ENCODE measurements at places on chromosomes 2 and 18.

DNA sequence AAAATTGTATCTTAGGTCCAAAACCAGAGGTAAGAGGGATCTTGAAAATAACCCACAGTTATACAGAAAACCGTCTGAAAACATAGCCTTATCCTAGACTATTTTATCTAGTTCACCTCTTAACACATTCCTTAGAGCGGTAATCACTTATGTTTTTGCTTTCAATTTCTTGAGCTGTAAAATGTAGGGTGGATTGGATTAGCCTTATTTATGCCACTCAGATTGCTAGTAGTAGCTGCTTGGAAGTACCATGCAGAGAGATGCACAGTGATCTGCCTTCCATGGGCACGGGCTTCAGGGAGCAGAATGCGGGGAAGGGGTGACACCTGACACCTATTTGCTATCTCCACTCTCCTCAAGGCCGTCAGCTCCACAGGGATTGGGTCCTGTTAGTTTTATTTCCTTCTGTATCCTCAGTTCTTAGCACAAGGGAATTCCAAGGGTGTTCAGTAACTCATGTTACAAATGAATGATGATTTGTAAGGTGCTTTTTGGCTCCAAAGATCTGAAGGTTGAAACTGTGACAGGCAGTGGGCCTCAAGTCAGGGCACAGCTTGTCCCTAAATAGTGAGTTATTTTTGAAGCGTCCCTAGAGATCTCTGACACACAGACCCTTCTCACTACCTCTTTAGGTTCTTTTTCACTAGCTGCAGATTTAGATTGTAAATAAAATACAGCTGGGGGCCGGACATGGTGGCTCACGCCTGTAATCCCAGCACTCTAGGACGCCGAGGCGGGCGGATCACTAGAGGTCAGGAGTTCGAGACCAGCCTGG, 64.0 kb upstream of the PMAIP1 start:
- no peak for DNase-seq

DNA sequence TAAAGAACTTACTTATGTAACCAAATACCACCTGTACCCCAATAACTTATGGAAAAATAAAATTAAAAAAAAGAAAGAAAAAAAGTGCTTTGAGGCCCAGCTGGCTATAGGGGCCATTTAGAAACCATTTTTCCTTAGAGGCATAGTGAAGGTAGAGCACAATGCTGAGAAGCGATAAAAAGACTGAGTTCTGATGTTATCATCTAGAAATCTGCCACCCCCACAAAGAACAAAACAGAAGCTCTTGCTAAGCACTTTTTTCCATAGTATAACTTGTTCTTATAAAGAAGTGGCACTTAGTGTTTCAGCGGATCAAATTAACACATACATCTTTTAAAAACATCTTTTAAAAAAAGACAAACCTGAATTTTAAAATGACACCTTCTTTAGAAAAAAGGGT, 51.4 kb downstream of the ICOS start:
- DNase-seq, result no peak

GRCh38 chr18:62458346-62458745, 64.5 kb upstream of the ZCCHC2 start:
- no peak for DNase-seq

DNA sequence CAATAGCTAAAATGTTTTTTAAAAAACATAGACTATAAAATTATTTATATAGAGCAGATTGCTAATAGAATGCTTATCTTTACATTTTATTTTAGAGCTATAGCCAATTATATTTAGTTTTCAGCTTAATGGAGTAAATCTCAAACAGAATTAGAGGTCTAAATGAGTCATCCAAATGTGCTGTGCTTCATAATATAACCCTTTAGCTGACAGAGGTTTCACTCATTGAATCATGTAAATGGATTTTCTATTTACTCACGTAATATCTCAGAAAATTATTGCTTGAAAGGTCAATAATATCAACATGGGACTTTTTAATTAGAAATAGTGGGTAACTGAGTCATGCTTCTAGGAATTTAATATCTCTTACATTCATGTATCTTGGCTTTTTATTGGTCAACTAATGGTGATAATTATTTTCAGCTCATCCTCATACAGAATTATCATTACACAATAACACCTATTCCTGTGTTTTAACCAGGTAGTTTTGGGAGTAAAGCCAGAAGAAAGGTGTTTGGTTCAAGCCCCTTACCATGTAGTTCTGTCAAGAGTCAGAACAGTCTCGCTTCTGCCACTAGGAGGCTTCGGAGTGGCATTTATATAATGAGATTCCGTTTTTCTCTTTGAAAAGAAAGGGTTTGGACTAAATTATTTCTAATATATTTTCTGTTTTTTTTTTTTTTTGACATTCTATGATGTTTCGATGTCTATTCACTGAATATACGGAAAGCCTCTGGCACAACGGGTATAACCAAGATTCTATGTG, 217.6 kb downstream of the CDH7 start:
- no peak for DNase-seq

- DNase-seq, result no peak
Measured at GRCh38 chr2:227510620-227510958, 38.6 kb downstream of the AGFG1 start.

DNA sequence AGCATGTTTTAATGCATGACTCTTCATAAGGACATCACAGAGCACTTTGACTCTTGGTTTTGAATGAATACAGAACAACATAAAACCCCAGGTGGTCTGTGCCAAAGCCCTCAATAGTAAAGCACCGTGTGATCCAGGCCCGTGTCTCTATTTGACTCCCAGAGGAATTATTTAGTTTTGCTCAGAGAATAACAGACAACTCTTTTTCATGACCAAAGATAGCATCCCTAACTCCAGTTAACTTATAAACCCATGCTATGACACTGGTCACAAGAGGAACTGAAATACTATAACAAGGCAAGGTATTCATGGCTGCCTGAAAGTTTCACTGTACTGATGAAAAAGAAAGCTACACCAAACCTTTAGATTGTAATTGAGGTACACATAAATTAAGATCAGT, 128.4 kb downstream of the IKZF2 start:
- no peak for DNase-seq

GRCh38 chr2:130813722-130814121, 23.0 kb upstream of the ARHGEF4 start:
- DNase-seq, result no peak

GRCh38 chr18:79242246-79242645, 153.5 kb upstream of the NFATC1 start:
- no peak for DNase-seq

DNA sequence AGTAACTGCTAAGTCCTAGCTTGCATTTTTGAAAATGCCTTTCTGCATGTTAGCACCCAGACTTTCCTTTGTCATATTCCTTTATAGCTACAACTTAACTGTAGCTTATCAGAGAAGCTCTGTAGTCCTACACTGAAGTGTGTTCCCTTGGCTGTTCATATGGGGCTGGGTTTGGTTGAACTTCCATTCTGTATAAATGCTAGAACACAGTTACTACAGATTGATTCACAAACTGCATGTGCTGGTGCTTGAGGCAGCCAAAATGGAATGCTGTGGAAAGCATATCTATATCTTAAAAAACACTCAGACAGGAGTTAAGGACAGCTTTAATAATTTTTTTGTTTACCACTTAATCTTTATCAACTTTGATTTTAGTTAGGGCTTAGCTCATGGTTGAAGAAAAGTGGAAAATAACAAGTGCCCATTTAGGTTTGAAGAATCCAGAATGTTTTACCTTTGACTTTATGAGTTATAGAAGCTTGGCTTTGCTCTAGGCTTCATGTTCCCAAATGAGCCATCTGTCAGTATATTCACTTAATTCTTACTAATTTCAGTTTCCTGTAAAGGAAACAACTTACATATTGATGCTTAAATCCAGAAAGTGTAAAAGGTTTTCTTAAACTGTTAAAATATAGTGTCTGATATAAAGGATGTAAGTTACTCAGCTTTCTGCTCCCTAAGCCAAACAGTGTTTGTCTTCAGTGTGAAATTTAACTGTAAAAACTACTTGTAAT, 148.9 kb downstream of the AGPS start:
- no peak for DNase-seq

DNA sequence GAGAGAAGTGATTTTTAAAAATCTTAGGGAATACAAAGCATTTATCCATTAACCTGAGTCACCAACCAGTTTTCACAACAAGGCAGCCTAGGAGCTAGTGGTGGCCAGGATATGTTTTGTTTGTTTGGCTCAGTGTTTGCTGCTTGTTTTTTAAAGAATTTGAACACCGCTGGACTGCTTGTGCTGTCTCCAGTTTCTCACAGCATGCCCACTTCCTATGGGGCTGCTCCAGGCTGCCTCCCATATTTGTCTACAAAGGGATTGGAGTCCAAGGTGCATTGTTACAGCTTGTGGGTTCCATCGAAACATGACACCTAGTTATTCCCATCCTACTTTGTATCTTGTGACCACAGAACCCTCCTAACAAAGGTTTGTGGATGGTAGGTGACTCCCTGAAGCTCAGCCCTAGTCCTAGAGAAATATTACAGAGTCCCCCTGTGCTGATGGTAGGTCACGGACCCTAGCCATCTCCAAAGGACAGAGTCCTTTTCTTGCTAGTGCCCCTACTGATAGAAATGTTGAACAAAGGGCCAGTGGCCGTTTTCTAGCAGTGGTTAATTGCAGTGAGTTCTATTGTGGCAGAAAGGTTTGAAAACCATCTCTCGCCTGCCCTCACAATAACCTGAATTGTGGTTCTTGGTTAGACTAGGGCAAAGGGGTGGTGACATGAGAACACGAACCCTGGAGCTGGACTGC, 23.2 kb downstream of the GPR39 start:
- DNase-seq, result no peak

DNA sequence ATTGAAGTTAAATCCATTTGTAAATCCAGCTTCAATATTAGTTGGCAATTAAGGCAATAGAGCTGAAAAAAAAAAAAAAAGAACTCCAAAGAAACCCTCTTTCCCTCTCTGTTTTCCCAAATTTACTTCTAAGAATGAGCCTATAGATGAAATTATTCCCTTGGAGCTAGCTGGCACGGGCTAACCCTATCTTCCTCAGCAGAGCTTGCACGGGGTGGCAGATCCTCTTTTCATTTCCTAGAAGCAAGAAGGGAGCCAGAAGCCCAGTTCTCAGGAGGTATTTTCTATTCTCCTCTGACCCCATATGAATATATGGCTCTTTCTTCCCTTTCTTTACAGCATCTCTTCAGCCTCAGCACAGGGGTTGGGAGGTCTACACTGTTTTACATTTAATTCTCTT, 426.0 kb downstream of the TGIF1 start:
- no peak for DNase-seq

- DNase-seq, result no peak
Measured at GRCh38 chr2:117858336-117858735, 43.8 kb downstream of the DDX18 start.

DNA sequence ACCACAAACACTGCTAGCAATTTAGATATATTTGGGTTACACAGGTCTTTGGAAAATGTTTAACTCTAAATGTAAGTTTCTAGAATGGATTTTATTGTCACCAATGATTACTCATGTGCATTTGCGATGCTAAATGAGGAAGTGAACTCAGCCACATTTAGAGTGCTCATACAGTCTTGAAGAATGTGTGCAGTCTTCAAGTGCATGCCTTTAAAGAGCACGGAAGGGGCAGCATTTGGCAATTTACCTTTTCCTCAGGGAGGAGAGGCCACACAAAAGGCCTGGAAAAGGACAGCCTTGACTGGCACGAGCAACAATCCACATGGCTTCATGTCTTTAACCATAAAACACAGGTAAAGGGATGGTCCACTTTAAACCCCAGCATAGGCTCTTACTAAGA, 78.5 kb upstream of the STK17B start:
- no peak for DNase-seq

DNA sequence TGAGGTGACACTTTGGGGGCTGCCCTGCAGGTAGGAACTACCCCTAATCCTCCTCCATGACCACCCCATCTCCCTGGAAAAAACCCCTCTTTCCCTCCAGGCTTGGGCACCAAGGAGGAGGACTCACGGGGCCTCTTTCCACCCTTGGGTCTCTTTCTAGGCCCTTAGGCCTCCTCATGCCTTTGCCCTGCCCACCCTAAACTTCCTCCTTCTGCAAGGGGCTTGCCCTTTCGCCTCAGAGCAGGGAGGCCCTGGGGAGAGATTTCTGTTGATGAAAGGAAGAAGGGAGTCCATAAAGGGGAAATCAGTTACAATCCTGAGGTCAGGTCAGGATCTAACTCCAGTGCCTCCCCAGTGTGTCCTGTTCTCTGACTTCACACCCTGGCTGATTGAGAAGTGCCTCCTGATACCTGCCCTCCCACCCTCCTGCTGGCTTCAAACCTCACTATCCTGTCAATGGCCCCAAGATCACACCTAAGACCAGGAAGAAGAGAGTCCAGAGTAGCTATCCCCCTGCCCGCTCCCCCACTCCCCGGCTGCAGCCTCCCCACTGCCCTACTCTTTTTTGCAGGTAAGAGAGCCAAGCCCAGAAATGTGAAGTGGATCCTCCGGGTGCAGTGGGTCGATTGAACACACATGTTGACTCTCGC, 16.7 kb upstream of the TNS1 start:
- DNase-seq, result no peak

DNA sequence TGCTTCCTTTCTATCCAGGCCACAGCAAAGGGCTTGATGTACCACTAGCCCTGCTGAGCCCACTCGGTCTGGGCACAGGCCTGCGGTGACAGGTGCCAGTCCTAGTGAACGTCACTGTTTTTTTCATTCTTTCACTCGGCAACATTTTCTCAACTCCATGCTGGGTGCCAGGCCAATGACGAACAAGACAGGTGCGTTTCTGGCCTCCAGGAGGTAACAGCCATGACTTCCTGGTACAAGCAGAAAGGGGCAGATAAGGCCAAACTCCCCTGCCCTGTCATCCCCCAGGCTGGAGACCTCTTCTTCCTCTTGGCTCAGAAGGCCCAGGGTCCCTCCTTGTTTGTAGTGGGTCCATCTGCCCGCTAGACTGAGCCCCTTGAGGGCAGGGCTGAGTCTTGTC, 55.7 kb upstream of the OTOF start:
- no peak for DNase-seq

GRCh38 chr2:177748360-177748759, 324.2 kb downstream of the PDE11A start:
- no peak for DNase-seq

DNA sequence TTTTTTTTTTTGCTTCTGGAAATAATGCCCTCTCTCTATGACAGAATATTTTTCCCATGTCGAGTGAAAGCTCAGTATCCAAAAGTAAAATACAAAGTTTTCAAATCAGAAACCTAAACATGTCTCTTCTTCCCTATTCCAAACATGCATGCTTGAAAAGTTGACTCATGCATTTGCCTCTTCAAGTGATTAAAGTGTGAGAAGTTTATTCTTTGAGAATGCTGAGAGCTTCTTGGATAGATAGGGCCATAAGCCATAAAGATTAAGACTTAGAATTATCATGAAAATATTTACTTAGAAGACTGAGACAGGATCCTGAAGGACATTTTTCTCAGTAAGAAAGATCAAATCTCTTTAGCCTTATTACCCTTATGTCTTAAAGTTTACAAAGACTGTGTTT, 98.6 kb upstream of the EPB41L5 start:
- no peak for DNase-seq

GRCh38 chr2:217902379-217903141, 100.2 kb downstream of the TNS1 start:
- no peak for DNase-seq
